NCI-H510A treated with DMSO at 0.1 percent for 48 hours (cell line): ENCODE measurements at places on chromosomes 11 and 22.

GRCh38 chr11:85767246-85767945 is 43.5 kb downstream of the SYTL2 start:
- DNase-seq = no peak

GRCh38 chr22:29879753-29880152 is 3.2 kb upstream of the MTMR3 start:
- no peak for DNase-seq

DNA sequence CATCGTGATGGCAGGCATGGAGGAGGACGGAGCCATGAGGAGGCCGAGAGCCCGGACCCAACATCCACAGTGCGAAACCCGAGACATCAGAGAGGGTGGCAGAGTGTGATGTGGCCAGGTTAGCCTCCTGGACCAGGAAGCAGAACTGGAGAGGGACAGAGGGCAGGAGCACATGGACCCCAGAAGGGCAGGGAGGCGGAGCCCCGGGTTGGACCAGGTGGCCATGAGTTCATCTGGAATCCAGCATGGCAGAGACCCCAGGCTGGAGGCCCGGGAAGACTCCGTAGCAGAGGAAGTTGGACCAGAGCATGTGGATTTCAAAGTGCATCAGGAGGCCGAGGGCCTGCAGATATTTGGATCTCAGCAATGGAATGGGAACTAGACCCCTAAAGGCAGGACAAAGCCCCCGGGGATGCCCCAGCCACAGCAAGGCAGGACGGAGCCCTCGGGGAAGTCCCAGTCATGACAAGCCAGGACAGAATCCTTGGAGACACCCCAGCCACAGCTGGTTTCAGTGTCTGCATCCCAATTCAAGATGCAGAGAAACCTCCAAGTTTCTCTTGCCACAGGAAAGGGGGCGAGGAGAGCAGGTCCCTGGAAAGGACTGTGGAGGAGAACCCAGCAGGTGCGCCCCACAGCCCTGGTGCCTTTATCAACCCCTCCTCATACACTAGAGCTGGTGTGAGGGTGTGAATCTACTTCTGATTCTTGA is 1393.4 kb downstream of the BRD1 start:
- no peak for DNase-seq

DNA sequence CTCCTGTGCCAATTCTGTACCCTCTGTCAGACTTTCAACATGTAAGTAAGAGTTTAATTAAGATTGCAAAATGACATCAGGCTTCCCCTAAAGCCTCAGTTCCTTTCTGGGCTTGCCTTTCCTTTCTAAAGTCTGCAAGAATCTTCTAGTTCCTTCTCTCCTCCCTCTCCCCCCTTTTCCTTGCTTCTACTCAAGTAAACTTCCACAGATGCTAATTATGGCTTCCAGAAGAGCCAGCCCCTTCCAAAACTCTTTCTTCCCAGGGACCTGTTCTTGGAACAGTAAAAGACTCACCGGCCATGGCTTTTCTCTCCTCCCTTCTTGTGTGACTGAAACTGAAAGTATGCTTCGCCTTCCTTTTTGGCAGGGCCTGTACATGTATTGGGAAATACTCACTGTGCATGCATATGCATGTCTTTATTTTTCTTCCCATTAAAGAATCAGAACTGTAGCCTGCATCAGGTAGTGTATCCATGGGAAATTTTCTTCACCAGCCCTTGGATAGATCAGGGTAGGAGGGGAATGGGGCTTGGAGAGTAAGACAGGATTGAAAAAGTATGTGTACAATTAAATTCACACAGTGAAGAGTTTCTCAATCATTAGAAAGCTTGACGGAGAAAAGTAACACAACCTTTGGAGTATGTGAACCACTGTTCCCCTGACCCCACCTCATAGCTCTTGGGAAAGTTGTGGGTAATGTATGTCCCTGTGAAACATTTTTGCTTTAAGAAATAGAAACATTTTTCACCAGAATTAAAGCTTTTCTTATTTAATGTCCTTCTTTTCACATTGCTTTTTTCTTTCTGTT is at the start of gene CASP1:
Gene CASP1, minus strand, starts transcription at position 332 of the 808 bp plus-strand sequence. Its CDS starts 31 bp downstream, at position 301.
- no peak for DNase-seq

GRCh38 chr22:39268645-39269044 is 23.9 kb upstream of the PDGFB start:
- DNase-seq = no peak

GRCh38 chr11:65491614-65492386 is 7.0 kb upstream of the MALAT1 start:
- DNase-seq = peak; percentile 92

DNA sequence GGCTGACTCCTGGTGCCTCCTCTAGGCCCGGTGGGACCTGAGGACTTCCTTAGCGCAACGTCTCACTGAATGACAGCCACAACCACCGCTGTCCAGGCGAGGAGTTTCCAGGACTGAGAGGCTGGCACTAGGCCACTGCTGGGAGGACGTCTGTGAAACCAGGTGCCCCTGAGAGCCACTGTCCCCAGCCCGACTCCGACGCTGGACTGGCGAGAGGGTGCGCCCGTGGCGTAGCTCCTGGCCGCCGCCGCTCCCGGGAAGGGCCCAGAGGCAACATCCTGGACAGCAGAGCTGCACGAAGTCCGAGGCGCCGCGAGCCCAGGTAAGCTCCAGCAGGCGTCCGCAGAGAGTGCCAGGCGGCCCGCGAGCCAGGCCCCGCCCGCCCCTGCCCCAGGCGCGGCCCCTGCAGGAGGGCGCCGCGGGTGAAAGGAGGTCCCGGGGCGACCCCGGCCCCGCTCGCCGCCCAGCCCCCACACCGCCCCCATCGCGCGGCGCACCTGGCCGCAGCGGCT is 525 bp downstream of the DGCR2 start:
- no peak for DNase-seq
